Brain microvascular endothelial cell (primary cell): ENCODE measurements at places on chromosomes 12 and 14.
A peak's percentile ranks its signal among the peaks of the same experiment; 100 is the strongest.

GRCh38 chr14:68628605-68629310 lies 164.1 kb downstream of the ZFP36L1 start:
- DNase-seq, result no peak

GRCh38 chr12:110249716-110250225 lies 31.3 kb upstream of the ATP2A2 start:
- no peak for DNase-seq

- DNase-seq, result peak; percentile 58
Measured at GRCh38 chr12:108565976-108566375, 3.6 kb downstream of the ISCU start.

- DNase-seq, result peak; percentile 75
Measured at GRCh38 chr12:1939801-1940607, 21.6 kb upstream of the CACNA2D4 start.

GRCh38 chr14:69685218-69685616 lies 73.8 kb downstream of the SUSD6 start:
- DNase-seq, result no peak

- DNase-seq, result no peak
Measured at GRCh38 chr12:80041692-80042091, 57.6 kb upstream of the OTOGL start.
